ENCODE measurements at places on chromosomes 7 and 10.

GRCh38 chr7:55526770-55527169, 45.5 kb downstream of the VOPP1 start:
- peak; percentile 64 for DNase-seq

GRCh38 chr10:78844960-78845607, 223.7 kb upstream of the ZMIZ1 start:
- no peak for DNase-seq

GRCh38 chr10:79044036-79044632, 24.6 kb upstream of the ZMIZ1 start:
- DNase-seq, result no peak

DNA sequence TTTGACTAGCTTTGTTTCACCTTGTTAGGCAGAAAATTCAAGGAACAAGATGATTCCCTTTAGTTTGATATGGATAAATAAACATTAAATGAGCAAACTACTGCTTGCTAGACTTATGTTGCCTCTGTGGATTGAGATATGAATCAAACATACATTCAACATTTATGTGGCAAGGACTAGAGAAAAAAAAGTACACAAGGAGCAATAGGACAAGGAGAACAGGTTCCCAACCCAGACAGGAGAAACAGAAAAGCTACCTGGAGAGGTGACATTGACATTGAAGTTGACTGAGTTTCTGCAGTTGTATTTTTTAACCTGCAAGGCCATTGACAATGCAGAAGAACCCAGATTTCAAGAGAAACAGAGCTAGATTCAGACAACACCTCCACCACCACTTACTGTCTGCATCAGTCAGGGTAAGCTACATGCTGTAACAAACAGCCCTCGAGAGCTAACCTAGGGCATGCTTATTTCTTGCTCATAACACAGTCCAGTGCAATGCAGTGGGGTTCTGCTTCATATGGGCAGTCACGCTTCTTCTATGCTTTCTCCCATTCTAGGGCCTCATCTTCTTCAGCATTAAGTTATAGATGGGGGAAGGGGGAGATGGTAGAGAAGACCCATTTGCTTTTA, 180.9 kb upstream of the LYZL1 start:
- no peak for DNase-seq

GRCh38 chr10:125002047-125002422, 60.1 kb downstream of the ZRANB1 start:
- no peak for DNase-seq

DNA sequence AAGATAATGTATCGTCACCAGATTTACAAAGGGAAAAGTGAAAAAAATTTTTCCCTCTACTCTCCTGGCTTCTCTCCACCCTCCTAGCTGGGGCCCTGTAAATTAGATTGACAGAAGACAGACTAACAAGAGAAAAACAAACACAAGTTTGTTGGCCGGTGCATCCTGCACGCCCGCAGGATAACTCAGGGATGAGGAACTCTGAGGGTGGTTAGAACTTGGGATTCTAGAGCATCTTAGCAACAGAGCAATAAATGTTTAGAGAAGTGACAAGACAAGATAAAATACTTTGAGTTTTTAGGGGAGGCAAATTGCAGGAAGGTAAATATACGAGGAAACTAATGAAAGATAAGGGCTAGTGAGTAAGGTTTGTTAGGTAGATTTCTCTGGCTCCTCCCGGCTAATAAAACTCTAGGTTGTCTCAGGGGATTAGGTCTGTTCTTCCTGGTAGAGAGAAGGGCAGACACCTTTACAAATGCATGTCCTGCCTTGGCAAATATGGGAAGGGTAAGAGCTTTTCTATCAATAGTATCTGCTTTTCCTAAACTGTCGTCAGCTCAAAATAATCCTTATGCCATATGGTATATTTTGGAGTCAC, 4.3 kb upstream of the UCN3 start:
- no peak for DNase-seq

DNA sequence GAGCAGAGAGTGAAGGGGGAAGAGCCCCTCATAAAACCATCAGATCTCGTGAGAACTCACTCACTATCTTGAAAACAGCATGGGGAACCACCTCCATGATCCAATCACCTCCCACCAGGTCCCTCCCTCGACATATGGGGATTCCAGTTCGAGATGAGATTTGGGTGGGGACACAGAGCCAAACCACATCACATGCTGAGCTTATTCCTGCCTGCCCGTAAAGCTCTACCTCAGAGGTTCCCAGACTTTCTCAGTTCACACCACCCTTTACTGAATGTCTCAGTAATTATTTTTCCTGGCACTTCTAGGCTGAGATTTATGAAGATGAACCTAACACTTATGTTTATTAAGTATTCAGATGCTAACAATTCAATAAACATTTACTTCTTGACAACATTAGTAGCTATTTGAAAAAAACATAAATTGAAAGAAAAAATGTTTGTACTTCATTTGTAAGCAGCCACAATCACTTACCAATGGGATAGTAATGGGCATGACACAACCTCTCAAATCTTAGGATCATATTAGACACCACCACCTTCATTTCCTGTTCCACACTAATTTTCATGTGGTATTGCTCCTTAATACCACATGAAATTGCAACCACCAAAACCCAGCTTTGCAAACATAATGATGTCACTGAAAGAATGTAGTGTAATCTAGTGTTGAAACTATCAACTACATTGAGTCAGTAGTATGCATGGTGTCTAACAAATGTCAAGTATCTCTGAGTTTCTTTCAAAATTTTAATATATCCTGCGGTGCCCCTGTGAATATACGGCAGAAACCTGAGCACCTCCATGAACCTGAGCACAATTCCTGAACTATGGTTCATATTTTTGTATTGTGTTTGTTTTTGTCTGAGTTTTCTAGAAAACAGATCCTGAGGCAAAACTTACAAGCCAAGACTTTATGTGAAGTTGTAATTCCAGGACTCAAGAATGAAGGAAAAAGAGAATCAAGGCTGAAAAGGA, 4.5 kb upstream of the DGKI start:
- DNase-seq, result no peak

- no peak for DNase-seq
Measured at GRCh38 chr10:119003572-119004289, 25.8 kb upstream of the NANOS1 start.

- no peak for DNase-seq
Measured at GRCh38 chr7:91266067-91266688, 1.9 kb downstream of the FZD1 start.

GRCh38 chr10:33521062-33521461, 186.6 kb upstream of the NRP1 start:
- DNase-seq, result no peak

- DNase-seq, result no peak
Measured at GRCh38 chr7:92621561-92622023, 31.4 kb upstream of the FAM133B start.

- peak; percentile 63 for DNase-seq
Measured at GRCh38 chr10:100569687-100570481, 34.1 kb downstream of the HIF1AN start.

GRCh38 chr7:74217455-74218342, 7.9 kb downstream of the LAT2 start:
- no peak for DNase-seq

DNA sequence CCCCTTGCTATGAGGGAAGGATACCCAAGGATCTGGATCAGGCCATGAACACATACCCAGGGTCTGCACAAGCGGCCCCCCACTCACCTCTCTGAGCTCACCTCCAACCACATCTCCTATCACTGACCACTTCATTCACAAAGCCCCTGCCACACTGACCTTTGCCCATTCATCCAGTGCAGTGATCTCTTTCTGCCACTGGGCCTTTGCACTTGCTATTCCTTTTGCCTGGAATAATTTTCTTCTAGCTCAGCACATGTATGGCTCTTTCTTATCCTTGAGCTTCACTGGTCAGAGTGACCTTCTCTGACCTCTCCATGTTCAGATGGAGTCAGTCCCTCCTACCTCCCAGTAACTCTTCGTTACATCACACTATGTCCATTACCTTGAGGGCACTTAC, 48.3 kb downstream of the ADRA2A start:
- no peak for DNase-seq

DNA sequence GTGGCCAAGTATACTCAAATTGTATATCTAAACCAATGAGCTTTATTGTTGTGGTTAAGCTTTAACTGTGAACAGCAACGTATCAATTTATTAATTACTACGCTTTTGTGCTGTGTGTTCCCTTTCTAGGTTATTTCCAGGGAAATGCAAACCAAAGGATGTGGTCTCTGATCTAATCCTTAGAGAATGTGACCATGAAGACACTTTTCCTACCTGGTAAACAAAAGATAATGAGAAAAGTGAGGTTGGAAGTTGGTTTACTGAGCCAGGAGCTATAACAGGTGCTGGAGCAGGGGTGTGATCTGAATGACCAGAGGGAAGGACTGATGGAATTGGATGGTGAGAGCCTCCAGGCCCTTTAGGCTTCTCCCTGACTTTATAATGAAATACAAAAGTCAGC, 25.4 kb upstream of the CALU start:
- DNase-seq, result no peak

GRCh38 chr7:46754140-46754720, 827.7 kb downstream of the TNS3 start:
- DNase-seq, result no peak

DNA sequence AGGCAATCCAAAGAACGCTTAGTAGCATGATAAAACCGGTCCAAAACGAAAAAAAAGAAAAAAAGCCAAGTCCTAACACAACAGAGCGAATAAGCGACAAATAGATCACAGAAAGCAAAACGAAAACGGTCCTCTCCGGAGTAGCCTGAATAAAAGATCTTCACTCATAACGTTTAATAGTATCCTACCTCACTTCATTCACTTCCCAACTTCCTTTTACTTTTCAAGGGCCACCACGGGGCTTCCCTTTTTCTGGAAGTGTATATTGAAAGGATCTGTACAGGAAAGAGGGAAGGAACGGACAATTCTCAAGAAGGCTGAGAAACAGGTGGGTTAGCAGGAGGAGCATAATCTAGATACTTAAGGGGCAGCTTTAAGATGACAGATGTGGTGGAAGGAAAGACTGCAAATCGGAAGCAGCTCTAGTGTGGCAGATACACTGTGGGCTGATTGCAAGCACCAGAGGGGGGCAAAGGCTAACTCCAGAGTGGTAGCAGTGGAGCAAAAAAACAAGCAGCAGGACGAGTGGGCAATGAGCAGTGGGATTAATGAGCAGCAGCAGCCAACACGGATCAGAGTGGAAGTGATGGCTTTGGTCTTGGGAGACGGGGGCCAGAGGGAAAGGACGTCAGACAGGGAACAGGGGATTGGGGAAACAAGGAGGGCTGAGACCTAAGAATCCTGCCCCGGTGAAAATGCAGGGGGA, 866 bp downstream of the CNOT4 start:
- DNase-seq, result peak; percentile 61

- peak; percentile 33 for DNase-seq
Measured at GRCh38 chr10:109427411-109427810, 495.9 kb downstream of the XPNPEP1 start.
